ENCODE measurements at places on chromosomes 6 and 20. TPM values are rescaled to one million over a fixed set of nuclear protein-coding genes. Genes with fewer than 3 reads are reported as not detected.

Gene C20orf202
- total RNA-seq: not detected

Gene SLC17A3
- total RNA-seq: not detected

Gene POM121L2
- total RNA-seq: not detected

Gene TREM2
- total RNA-seq: not detected

Gene TUBB2B
- total RNA-seq: 13.3 TPM

Gene ANKRD6
- total RNA-seq: 0.28 TPM

Gene ULBP1
- total RNA-seq: 0.56 TPM

Gene CDH26
- not detected for total RNA-seq

DNA sequence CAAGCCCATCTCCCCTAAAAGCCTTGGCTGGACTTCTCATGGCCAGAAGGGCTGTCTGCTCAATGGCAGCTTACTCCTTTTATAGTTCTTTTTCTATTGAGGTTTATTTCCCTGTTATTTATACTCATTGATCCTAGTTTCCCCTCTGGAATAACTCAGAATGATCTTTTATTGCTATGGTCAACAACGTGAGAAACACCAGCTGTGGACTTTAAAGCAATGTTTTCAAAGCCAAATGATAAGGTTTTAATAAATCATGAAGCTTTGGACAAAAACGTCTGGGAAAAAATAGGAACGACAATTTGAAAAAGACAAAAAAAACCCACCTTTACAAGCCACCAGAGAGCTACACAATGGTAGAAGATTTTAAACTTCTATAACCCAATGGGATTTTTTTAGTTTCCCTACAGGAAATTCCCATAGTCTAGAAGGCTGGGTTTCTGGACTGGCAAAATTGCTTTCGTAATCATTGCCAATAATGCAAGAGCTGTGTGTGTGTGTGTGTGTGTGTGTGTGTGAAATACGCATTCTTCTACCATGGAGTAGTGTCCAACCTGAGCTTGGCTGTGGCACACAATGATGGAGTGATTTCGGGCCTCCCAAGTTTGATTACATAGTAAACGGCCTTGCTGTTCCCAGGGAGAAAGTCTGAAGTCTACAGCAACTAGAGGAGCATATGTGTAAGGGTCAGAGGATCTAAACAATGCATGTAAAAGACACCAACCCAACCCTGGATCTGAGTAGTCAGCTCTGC is 396.0 kb downstream of the SYNE1 start:
- DNase-seq: no peak

GRCh38 chr20:20664795-20665589 is 47.5 kb downstream of the RALGAPA2 start:
- DNase-seq: no peak

DNA sequence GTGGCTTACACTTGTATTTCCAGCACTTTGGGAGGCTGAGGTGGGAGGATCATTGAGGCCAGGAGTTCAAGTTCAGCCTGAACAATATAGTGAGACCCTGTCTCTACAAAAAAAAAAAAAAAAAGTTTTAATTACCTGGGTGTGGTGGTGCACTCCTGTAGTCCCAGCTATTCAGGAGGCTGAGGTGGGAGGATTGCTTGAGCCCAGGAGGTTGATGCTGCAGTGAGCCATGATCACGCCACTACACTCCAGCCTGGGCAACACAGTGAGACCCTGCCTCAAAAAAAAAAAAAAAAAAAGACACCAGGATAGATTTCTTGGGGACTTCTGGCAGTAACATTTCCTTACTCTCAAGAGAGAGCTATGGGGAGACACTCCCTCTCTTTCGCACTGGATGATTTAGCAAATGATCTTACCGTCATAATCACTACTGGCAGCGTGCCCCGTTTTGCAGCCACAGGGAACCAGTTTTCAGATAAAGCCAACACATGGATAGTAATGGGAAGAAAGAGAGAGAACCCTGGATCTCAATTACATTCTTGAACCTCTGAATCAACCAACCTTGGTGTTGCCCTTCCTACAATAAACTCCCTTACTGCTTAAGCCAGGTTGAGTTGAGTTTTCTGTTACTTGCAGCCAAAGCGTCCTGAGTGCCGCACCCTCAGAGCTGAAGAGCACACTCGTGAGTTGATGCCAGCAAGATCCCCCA is 18.1 kb upstream of the PTPN1 start:
- peak; percentile 55 for DNase-seq

- peak; percentile 52 for DNase-seq
Measured at GRCh38 chr6:4920914-4921410, 82.9 kb downstream of the RPP40 start.

DNA sequence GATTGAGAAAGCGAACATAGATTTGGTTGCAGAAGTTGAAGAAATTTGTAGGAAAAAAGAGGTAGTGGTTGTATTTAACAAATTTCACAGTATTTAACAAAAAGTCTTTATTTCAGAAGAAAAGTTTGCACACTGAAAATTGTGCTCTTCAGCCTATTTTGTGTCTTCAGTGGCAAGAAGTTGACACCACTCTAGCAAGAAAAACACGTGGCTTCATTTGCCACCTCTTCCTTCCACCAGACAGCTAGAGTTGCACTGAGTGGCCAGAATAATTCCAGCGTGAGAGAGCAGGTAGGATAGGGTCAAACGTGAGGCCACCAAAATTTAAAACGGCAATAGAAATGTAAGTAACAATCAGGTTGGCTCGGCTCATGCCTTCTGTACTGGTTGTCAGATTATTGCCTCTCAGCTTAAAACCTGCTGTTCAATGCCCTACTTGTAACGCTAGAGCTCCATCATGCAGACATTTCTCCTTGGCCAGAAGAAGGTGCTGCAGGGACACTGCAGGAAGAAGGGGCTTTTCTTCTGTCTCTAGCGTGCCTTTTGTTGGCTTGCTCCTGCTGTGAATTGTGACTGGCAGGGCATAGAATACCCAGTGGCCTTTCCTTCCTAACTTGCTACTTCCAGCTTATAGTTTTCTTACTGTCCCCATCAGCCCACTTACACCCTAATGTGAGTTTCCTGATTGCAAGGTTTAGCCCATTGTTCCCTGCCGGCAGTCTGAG is 12.1 kb downstream of the TRAPPC3L start:
- DNase-seq: no peak

DNA sequence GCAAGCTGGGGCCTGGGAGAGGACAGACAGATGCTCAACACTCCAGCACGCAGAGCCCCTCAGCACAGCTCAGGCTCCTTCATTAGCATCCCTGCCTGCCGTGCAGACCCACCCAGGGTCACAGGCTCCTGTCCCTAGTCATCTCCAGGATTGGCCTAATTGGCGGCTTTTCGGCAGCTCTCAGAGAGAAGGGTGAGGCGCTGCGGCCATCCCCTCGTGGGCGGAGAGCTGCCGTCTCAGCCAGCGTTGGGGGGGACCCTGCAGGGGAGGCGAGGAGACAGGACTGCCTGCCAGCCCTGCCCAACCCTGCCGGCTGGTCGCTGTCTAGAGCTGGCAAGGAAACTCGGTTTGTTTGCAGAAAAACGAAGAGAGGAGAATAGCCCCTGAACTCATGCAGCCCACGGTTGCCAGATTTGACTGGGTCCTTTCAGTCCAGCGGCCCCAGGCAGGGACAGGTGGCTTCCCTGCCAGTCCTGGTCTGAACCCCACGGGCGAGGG is 26.8 kb downstream of the BHLHE23 start:
- DNase-seq: no peak

GRCh38 chr6:101777646-101778045 is 384.1 kb downstream of the GRIK2 start:
- DNase-seq: no peak

DNA sequence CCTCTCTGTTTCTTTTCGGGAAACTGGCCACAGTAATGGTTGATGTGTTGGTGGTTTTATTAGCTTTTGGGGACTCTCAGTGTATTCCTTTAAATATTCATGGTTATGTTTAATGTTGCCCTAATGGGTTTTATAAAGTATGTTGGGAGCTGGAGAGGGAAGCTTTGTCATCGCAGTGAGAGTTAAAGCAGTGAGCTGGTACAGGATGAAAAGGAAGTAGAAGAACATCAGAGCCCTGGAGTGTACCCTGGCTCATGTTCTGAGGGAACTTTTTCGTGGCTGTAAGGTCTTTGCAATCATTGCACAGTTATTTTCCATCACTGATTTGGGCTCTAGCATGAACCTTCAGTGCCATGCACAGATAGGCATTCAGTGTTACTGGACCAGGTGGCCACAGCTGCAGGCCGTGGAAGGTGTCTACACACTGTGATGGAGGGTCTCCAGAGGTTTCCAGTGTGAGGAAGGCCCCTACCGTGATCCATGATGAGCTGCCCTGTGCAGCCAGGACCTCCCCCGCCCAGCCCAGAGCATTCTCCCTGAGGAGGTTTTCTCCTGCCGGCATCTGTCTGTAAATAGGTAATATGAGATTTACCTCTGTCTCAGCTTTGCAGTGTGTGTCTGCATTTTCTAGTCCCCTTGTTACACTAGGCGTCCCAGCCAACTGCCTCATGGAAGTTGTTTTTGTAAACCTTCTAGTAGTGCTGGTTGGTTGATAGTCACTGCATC is 22.4 kb upstream of the TMEM217 start:
- no peak for DNase-seq

GRCh38 chr20:31967830-31968249 is at the start of gene XKR7:
Gene XKR7 (plus strand): TSS chr20:31968151. CDS start chr20:31968176, 25 bp downstream.
- DNase-seq: no peak

DNA sequence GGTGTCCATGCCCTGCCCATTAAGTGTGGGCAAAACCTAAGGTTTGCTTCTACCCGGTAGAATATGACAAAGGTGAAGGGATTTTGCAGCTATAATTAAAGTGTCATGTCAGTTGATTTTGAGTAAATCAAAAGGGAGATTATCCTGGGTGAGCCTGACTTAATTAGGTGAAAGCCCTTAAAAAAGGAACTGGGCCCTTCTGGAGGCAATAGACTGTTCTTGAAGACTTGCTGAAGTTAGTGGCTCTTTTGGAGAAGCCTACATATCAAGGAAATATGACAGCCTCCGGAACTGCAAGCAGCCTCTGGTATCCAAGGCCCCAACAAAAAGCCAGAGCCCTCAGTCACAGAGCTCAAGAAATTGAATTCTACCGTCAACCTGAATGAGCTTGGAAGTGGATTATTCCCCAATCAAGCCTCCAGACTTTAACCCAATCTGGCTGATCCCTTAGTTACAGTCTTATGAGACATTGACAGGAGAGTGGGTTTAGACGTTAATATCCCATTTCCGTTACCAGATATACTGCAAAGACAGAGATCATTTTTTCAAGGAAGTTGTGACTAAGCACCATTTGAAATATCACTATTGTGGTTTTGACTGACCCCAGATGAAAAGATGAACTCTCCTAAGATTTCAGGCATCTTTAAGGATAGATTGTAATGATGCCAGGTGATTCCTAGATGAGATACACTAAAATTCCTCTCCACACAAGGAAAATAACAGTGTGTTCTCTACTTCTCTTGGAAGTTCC is 303.4 kb downstream of the PLCB1 start:
- no peak for DNase-seq

DNA sequence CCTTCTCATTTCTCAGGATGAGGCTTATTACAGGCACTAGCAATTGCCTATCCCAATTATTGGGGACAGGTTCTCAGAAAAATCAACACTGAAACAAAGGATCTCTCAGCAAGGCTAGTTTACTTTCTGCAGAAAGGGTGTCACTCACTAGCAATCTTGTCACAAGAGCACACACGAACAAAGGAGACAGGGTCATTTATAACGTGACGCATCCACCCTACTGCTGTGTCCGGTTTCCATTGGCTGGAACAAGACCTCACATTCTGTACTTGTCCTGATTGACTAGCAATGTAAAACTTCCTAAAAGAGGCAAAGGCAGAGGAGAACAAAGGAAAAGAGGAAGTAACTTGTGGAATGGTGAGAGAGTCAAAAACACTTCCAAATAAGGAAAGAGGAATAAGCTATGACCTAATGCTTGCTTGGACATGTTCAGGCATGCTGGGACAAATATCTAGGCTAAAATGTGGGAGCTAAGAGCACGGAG is 160.2 kb upstream of the STXBP5 start:
- DNase-seq: peak; percentile 45

GRCh38 chr6:108242259-108242658 is 18.6 kb downstream of the SNX3 start:
- DNase-seq: no peak

GRCh38 chr6:118187568-118188164 is 280.6 kb downstream of the SLC35F1 start:
- DNase-seq: no peak

- DNase-seq: peak; percentile 47
Measured at GRCh38 chr6:127539272-127539671, 20.1 kb upstream of the MTCL3 start.

DNA sequence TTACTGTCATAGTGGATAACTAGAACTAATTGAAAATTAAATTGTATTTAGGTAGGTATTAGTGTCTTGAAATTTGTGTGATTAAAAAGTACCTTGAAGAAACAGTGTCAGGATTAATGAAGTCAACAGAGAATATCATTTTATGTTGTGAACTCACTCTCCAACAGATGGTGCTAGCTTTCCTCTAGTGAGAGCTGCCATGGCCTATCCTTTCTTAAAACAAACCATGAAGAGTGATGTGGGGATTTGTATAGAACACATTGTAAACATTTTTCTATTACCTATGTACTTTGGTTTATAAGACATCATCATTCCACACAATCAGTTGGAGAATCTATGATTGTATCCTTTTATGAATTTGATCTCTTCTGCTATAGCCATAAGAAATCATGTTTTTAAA is 4.8 kb upstream of the SRSF12 start:
- peak; percentile 52 for DNase-seq

DNA sequence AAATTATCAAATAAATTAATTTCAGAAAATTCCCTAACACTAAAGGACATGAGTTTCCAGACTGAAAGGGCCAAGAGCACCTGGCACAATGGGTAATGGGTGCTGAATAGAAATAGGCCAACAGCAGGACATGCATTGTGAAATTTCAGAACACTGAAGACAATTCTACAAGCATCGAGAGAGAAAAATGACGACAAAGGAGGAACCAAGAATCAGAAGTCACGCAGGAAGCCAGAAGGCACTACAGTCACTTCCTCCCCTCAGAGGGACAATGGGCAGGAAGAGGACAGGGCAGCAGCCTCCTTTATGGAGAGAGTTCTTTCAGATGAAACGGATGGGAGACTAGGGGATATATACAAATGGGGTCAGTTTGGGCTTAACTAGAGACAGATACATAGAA is 29.6 kb downstream of the PCNA start:
- DNase-seq: no peak

DNA sequence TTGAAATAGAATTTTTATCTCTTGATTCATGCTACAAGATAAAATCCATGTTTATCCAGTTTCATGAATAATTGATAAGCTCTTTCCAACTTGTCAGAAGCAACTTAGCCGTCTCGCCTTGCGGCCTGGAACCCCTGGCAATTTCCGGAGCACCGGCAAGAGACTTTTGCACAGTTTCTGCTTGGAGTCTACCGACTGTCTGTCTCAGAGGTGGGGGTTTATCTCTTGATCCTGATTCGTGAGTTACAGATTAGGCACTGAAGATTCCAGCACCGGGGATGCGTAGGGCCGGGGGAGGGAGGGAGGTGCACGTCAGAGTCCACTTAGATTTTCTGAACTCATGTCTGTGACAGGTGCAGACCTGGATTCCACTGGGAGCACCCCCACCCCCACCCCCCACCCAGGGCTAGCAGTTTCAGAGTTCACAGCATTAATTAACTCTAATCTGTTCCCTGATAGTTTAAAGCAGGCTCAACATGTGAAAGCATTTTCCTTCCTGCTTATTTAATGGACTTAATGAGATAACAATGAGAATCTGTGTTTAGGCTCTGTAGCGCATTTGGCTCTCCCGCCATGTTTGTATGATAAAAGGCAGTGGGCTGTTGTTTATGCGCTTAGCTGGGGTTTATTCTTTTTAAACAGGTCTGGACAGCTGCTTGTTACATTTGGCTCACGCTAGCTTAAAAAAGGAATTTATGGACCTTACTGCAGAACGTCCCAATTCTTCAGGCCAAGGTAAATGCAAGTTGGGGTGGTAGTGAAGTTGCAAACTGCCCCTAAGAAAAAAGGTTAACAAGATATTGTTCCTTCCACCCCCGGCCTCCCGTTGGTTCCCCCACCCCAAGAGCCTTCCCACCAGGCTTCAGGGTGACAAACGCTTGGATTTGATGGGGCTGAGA is 8.1 kb upstream of the APCDD1L start:
- DNase-seq: peak; percentile 31
